ENCODE measurements at places on chromosomes 2 and 18.

DNA sequence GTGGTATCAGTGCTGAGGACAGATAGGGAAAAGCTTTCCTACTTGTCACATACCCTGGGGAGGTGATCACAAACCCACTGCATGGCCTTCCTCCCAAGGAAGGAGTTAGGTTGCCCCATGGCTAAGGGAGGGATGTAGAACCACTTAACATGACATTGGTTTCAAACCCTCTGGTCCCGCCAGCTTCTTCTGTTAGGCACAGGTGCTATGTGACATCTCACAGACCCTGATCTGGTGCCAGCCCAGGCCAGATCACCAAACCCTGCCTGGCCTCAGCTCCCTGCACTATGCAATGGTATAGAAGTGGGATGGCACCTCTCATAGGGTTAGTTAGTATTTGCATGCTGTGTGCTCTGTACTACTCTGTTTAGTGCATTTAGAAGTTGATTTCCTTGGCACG lies 58.0 kb downstream of the TCF7L1 start:
- no peak for DNase-seq

DNA sequence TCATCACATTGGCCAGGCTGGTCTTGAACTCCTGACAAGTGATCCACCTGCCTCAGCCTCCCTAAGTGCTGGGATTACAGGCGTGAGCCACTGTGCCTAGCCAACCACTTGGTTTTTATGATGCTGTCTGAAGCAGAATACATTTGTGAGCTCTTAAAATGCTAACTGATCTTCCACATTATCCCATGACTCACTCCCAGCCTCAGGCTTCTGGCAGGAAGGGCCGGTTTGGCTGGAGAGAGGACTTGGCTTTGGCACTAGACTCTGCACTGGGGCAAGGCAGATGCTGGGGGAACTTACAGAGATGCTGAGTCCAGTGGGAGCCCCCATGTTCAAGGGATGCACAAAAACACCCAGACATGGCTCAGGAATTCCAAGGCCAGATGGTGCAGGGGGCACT lies 40.5 kb upstream of the SH3BP4 start:
- no peak for DNase-seq

GRCh38 chr2:208552943-208553342 lies 146.4 kb downstream of the PTH2R start:
- no peak for DNase-seq

DNA sequence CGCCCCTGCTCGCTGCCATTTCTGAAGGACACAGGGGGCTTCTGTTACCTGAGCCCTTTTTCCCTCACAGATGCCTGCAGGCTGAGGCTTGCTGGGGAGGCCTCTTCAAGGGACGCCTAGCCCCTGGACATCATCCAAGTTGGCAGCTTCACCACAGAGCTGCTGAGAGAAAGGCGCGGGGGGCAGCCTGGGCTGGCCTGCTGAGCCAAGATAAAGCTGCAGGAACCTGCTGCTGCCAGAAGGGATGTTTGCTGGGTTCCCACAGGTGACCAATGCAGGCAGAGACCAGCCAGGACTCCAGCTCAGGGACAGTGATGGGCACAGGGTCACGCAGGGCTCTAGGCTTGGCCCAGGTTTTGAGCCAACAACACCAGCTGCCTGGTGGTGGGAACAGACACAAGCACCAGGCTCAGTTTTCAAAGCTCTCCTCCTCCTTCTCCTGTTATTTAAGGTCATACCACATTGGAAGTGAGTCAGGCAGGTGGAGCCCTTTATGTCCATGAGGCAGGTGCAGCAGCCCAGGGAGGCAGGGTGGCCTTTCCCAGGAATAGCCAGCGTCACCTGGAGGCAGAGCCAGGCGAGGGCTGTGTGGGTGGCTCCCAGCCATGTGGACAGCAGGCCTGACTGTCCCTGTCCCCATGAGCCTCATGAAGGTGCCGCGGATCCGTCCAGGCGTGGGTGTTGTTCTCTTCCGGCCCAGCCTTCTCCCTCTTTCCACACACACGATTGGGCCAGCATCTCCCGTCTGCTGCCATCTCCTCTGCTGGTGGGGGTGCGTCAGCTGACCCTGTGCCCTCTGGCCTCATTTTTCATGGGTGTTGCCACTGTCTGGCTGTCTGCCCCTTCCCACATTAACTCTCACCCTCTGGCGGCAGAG lies 515.5 kb upstream of the MYT1L start:
- DNase-seq, result no peak

DNA sequence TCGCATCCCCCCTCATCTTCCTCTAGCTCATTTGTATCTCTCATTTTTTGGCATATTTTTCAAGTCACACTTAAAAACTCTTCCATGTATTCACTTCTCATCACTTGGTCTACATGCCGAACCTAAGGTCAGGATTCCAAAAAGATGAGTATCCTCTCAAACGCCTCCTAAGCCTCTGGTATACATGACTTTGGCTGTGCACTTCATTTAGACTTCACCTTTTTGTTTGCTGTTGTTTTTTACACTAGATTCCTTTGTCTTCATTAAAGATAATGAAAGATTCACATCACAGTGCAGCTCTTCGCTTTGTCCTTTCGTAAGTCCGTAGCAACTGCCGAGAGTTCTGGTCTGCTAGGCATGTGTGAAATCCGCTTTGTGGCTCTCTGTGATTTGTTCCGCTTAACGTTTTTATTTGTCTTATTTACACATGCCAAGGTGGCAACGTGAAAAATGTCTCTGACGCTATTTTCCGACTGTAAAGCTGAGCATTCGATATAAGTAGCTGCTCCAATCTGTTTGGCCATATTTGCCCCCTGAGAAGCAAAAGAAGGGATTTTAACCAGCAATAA lies 17.7 kb downstream of the RND3 start:
- DNase-seq, result no peak

GRCh38 chr2:226991663-226992062 lies 155.8 kb downstream of the RHBDD1 start:
- no peak for DNase-seq

DNA sequence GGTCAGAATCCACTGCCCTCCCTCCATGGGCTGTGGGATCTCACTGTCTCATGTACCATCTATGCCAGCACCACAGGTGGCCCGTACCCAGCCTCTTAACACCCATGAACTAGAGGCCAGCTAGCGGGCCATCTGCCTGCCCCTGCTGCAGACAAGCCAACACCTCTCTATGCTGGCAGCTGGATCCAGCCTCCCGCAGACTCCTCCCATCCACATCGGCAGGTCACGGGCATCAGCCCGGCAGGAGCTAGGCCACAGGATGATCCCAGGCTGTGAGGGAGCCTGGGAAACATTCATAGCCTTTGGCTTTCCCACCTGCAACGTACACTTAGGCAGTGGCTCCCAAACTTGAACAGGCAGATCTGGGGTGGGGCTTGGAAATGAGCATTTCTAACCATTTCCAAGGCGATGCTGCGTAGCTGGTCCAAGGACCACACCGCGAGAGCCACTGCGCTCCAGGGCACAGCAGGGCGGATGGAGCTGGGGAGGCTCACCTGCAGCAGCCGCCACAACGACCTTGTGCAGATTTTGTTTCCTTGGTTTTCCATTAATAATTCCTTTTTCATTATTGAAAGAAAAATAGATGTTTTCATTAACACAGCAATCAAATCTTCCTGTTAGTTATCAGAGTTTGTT lies 114.7 kb downstream of the KCNF1 start:
- DNase-seq, result no peak

All from CD4-positive, alpha-beta T cell treated with Interleukin-21 for 1 hour (primary cell).